ENCODE measurements at places on chromosomes 16 and 17.

GRCh38 chr17:75472119-75472518, 15.7 kb downstream of the TMEM94 start:
- no peak for DNase-seq

DNA sequence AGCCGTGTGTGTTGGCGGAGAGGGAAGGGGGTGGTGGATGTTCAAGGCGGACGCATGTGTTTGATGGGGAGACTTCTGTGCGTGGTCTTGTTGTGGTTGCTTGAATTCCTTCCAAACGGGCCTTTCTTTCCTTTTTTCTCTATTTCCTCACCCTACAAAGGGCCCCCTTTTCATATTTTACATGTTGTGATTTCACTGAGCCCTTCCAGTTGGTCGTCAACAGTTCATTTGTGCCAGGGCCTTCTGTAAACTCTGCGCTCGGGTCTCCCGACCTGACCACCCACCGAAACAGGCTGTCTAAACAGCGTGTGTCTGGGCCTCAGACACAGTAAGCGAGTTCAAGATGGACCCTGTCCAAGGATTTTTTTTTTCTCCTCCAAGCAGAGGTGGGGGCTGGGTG, 228.4 kb downstream of the IRF8 start:
- no peak for DNase-seq

GRCh38 chr17:72996791-72997190, 95.7 kb downstream of the SLC39A11 start:
- DNase-seq = no peak

DNA sequence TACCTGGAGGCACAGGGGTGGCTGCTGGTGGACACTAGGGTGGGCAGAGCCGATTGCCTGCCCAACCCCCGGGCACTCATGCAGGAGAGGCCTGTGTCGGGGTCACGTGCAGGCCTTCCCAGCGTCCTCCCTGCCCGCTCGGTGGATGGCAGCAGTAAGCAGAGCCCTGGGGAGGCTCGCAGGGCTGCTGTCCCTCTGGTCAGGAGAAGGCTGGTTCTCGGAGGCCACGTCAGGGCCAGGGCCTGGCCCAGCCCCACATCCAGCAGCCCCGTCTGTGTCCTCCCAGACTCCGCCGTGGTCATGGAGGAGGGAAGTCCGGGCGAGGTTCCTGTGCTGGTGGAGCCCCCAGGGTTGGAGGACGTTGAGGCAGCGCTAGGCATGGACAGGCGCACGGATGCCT, 35.6 kb downstream of the TSC2 start:
- DNase-seq = no peak

GRCh38 chr17:66619206-66619605, 215.7 kb upstream of the CACNG5 start:
- DNase-seq = no peak

DNA sequence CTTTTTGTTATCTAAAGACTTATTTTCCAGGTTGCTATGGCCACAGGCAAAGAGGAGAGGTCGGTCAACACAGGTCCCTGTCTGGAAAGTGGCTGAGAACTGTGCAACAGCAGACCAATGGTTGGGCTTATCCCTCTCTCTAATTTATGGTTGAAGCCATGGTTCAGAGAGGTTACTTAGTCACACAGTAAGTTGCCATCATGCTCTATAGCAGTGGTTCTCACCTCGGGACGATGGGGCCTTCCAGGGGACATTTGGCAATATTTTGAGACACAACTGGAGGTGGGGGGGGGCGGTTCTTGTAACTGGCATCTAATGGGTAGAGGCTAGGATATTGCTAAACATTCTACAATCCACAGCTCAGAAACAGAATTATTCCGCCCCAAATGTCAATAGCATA, 842 bp upstream of the LDAF1 start:
- no peak for DNase-seq

- DNase-seq = no peak
Measured at GRCh38 chr17:38719943-38720641, 10.0 kb upstream of the CISD3 start.

DNA sequence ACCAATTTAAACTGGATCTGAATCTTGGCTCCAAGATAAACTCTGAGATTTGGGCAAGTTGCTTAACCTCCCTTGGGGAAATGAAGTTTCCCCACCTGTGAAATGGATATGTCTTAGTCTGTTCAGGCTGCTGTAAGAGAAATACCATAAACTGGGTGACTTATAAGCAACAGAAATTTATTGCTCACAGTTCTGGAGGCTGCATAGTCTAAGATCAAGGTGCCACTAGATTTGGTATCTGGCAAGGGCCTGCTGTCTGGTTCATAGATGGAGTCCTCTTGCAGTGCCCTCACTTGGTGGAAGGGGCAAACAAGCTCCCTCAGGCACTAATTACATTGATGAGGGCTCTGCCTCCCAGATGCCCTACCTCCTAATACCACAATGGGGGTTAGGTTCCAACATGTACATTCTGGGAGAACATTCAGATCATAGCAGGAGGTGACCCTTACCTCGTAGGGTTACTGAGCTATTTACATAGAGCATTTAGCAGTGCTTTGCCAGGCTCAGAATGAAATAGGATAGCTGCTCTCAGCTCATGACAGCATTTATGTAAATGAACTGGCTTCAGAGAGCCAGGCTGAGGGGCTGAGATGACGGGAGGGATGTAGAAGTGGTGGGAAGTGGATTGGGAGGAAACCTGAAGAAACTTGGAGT, 83.9 kb downstream of the SPECC1 start:
- no peak for DNase-seq

Measured in AG04449 (cell line).